ENCODE measurements at places on chromosomes 6 and 20.
A peak's percentile ranks its signal among the peaks of the same experiment; 100 is the strongest.

GRCh38 chr6:56570413-56571359 lies 72.0 kb downstream of the DST start:
- peaks cover 1% of the 10 kb centered on the region for H3K4me1 ChIP-seq
- H3K4me3 ChIP-seq, result no peak overlapping the region
- no peak overlapping the region for H3K27ac ChIP-seq
- H3K27me3 ChIP-seq, result no peaks in the 10 kb centered on the region

- peaks cover 6% of the 10 kb centered on the region for H3K4me1 ChIP-seq
Measured at GRCh38 chr6:161635975-161636374, 362.1 kb upstream of the AGPAT4 start.

GRCh38 chr6:134196568-134197193 lies 121.2 kb downstream of the SGK1 start:
- no peak for DNase-seq
- no peaks in the 10 kb centered on the region for H3K27me3 ChIP-seq
- no peaks in the 10 kb centered on the region for H3K4me1 ChIP-seq
- H3K27ac ChIP-seq, result no peak overlapping the region

- DNase-seq, result no peak
- H3K27ac ChIP-seq, result no peak overlapping the region
- H3K36me3 ChIP-seq, result no peaks in the 10 kb centered on the region
- H3K4me3 ChIP-seq, result no peak overlapping the region
- peaks cover 2% of the 10 kb centered on the region for H3K4me1 ChIP-seq
Measured at GRCh38 chr20:1700990-1701389, 43.4 kb upstream of the SIRPG start.

DNA sequence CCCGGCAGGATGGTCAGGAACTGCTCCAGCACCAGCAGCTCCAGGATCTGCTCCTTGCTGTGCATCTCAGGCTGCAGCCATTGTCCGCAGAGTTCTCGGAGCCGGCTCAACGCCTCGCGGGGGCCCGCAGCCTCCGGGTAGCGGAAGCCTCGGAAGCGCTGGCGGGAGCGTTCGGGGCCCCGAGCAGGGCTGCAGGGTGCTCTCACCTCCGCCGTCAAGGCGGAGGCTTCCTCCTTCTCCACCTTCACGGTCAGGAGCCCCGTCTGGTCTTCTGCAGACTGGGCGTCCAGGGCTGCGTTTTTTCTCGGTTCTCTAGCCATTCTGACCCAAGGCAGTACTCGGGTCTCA lies 434 bp downstream of the ZKSCAN4 start:
- H3K27me3 ChIP-seq, result no peaks in the 10 kb centered on the region
- peak overlapping the region; percentile 96 for H3K4me3 ChIP-seq
- H3K4me1 ChIP-seq, result peaks cover 5% of the 10 kb centered on the region

GRCh38 chr6:71387179-71387578 lies 98.6 kb downstream of the OGFRL1 start:
- no peaks in the 10 kb centered on the region for H3K4me1 ChIP-seq
- H3K27me3 ChIP-seq, result no peaks in the 10 kb centered on the region
- no peak overlapping the region for H3K27ac ChIP-seq
- DNase-seq, result no peak
- H3K36me3 ChIP-seq, result no peaks in the 10 kb centered on the region
